ENCODE measurements at places on chromosomes 3 and 15.
A peak's percentile ranks its signal among the peaks of the same experiment; 100 is the strongest.

DNA sequence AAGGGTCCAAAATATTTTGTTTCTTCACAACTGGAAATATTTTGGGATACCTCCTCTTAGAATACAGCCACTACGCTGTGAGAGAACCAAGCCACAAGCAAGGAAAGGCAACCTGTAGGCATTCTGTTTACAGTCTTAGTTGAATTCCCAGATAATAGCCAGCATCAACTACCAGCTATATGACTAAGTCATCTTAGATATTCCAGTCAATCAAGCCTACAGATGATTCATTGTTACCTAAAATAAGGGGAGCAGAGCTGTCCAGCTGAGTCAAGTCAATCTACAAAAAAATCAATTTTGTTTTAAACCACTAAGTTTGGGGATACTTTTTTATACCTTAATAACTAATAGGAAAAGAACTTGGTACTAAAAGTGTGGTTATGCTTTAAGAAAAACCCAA, 526.4 kb upstream of the DPPA4 start:
- no peak for DNase-seq

- DNase-seq: no peak
Measured at GRCh38 chr3:177150218-177150916, 46.9 kb downstream of the TBL1XR1 start.

GRCh38 chr15:39826975-39827374, 44.3 kb upstream of the FSIP1 start:
- no peak for DNase-seq

GRCh38 chr3:122003606-122004005, 18.4 kb downstream of the ILDR1 start:
- DNase-seq: no peak

- no peak for DNase-seq
Measured at GRCh38 chr3:37053337-37053736, 60.0 kb downstream of the MLH1 start.

DNA sequence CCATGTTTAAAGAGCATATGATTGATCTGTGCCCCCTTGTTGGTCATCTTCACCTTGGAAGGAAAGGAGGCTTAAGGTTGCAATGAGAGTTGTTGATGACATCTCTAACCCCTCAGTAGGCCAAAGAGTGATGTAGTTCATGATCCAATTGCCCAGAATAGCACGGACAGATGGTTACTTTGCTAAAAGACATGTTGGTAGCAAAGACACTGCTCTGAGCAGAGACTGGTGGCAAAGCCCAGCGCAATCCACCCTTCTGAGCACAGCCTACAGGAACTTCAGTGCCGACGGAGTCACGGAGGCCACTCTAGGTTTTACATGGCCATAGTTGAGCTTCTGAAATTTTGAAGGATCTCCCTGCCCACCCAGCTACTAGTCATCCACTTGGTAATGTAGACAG, 21.8 kb downstream of the FBXO45 start:
- DNase-seq: no peak

DNA sequence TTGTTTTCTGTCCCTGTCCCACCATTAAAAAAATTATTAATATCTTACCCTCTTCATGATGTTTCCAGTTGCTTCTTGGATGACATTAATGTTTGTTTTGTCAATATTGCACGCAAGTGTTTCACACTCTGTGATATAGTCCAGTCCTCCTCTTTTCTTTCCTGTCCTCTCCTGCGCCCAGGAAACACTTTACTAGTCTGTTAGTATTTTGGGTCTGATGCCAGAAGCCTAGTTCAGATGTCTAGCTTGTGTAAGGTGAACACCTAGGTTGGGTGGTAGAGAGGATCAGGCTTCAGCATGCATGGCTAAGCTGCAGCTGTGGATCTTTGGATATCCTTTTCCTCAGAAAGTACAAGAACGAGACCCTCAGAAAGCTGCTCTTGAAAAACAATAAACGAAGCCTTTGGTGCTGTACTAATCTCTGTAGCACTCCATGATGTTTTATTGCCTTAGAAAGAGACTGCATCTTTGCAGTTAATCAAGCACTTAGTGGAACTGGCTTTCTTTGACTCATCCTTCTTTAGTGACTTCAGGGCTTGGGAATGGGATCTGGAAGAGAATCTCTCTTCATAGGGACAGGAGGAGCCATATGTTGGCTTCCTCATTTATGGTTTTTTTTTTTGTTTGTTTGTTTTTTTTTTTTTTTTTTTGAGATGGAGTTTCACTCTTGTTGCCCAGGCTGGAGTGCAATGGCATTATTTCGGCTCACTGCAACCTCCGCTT, 253.4 kb downstream of the LPP start:
- DNase-seq: no peak

DNA sequence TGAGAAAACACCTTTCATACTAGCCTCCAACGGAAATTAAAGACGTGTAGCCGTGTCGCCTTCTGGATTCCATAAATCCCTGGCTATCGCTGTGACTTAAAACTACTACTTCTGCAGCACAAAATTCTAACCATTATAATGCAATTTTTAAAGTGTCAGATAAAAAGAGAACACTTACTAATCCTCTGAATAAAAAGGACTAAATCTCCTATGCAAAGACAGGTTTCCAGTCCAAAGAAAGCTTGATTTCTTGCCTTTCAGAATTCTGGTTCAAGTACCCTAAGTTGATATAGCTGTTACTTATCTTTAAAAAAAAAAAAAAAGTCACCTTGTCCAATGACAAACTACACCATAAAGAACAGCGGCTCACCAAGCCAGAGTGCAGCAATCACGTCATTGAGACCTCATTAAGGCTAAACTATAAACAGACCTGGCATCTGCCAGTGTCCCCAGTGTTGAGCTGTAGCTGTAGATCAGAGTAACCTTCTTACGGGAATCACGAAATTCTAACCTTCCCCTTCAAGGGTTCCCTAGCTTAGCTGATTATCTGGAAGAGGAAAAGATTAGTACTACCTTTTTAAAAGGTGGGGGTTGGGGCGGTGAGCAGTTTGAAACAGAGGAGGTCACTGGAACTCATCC, 2.2 kb downstream of the ABCC5 start:
- DNase-seq: no peak

DNA sequence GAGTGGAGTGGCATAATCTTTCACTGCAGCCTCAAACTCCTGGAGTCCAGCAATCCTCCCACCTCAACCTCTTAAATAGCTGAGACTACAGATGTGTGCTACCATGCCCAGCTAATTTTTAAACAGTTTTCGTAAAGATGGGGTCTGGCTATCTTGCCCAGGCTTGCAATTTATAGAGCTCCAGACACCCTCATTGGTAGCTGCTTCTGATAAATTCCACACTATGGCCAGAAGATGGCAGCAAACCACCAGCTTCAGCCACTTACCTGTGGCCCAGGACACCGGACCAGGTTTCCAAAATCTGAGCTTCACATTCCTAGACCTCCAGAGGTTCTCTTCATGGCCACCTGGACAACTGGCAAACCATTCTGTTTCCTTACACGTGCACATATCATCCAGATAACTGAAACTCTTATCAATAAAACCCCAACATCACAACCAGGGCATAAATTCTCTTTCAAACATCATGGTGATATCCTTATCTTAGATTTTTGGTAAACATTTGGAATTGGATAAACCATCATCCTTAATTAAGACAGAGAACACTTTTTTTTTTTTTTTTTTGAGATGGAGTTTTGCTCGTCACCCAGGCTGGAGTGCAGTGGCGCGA, 28.9 kb downstream of the FBXW12 start:
- no peak for DNase-seq

DNA sequence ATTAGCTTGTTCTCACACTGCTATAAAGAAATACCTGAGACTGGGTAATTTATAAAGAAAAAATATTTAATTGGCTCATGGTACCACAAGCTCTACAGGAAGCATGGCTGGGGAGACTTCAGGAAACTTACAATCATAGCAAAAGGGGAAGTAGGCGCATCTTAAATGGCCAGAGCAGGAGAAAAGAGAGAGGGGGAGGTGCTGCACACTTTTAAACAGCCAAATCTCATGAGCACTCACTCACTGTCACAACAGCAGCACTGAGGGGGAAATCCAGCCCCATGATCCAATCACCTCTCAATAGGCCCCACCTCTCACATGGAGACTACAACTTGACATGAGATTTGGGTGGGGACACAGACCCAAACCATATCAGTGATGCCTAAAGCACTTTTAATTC, 82.5 kb downstream of the DCLK3 start:
- DNase-seq: no peak

DNA sequence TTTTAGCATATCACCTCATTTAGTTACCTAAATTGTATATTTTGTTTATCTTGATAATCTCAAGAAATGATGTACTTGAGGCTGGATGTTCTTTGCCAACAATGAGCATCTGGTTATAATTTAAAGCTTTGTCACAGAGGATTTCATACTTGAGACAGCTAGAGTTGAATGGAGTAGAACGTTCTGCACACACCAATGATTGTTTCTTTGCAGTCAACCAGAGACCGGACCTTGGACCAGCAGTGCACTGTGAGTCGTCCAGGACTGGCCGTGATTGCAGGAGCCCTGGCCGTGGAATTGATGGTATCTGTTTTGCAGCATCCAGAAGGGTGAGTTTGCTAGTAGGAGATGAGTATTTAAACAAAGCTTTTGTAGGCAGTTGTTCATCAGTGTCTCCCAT, 90.4 kb downstream of the ATG7 start:
- DNase-seq: no peak

- DNase-seq: no peak
Measured at GRCh38 chr3:32862247-32862935, 44.6 kb downstream of the TRIM71 start.

DNA sequence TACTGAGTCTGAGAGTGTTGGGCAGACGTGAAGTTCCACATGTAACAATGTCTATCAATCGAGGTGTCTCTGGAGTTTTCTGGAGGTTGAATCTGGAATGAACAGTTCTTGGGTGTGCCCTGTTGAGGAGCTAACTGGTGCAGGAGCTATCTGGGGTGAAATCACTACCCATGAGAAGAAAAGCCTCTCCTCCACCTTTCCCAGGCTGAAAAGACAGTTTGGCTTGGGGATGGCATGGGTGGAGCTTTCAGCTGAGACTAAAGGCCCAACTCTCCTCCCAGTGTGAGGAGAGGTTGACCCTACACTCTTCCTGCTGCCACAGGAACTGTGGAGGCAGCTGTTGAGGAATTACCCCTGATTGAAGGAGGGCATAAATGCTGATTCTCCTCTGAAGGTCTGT, 54.4 kb upstream of the LRRFIP2 start:
- no peak for DNase-seq

DNA sequence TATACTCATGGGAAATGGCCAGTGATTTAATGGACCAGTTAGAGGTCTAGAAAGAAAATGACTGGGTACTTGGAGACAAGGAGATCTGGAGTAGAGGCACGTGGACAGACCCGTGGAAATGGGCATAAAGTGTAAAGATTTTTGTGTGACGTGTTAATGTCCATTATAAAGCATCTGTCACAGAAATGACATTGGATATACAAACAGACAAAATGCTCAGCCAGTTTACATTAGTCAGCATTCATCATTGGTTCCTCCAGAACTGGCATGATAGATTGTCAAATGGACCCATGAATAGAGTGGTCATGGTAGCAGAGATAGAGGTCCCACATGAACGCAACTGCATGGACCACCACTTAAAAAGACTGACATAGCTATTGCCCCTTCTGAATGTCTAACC, 144.1 kb upstream of the GALNT15 start:
- no peak for DNase-seq

GRCh38 chr3:172359231-172359630, 89.0 kb downstream of the GHSR start:
- no peak for DNase-seq

- no peak for DNase-seq
Measured at GRCh38 chr3:105834768-105835167, 34.0 kb downstream of the CBLB start.

DNA sequence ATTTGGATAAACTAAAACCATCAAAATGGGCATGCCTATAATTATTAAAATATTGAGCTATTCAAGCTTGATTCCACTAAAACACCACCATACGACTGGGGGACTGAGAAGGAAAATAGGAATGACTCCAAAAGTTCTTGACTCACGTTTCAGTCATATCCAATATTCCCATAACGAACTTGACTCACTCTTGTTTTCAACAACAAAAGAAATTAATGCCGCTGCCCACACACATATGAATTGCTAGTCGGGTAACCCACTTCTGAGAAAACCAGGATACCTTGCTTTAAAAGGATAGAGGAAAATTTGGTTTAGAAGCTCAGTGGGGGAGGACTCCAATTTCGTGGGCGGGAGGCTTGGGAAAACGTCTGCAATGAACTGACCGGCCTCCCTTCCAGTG, 5.2 kb downstream of the HTR3C start:
- DNase-seq: no peak

GRCh38 chr3:189839576-189839975, 208.4 kb downstream of the TP63 start:
- no peak for DNase-seq

GRCh38 chr15:92907896-92908712, 8.0 kb downstream of the CHD2 start:
- DNase-seq: peak; percentile 84

DNA sequence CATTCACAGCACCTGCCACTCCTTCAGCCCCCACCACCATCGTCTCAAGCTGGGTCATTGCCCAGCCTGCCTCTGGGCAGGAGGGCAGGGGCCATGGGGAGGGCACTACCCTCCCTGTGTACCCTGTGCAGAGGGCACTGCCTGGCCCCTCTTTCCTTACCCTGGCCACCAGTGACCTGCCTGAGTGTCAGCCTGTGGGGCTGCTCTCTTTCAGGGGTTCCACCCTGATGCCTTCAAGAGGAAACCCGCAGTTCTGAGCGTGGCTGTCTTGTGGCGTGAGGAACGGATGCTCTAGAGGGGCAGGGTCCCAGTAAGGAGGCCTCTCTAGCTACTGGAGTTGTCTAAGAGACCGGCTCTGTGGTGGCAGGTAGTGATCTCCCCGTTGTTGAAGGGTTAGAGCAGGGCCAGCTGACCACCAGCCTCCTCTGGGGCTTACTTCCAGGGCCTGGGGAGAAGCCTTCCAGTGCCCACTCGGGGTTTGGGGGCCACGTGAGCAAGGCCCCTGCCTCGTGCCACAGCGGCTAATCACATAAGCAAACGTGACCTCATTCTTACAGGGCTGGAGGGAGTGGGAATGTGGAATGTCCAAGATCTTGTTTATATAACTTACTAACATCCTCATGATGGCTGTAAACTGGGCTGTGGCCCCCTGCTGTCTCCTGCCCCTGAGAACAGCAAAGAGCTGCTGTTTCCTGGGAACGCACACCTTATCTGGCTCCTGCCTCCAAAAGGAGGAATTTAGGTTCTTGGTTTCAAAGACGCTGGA, 31.4 kb upstream of the SEC13 start:
- DNase-seq: peak; percentile 22

- DNase-seq: no peak
Measured at GRCh38 chr15:70235347-70235746, 137.6 kb upstream of the TLE3 start.

- DNase-seq: no peak
Measured at GRCh38 chr3:194123726-194124125, 12.2 kb upstream of the HES1 start.

Data from amniotic stem cell (primary cell).